ENCODE measurements at places on chromosomes 11 and 22.

DNA sequence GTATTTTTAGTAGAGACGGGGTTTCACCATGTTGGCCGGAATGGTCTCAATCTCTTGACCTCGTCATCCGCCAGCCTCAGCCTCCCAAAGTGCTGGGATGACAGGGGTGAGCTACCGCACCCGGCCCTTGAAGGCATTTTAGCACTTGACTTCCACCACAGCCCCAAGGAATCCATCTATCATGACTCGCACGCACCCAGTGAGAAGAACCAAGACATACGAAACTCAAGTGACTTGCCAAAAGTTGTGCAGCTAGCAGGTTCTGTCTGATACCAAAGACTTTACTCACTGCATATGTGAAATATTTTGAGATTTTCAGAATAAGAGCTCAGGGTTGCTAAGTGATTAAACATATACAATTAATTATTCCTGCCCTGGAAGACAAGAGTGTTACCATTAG lies 21.0 kb downstream of the FLI1 start:
- peak; percentile 86 for DNase-seq

GRCh38 chr11:13114566-13115379 lies 105.7 kb downstream of the RASSF10 start:
- DNase-seq, result no peak

DNA sequence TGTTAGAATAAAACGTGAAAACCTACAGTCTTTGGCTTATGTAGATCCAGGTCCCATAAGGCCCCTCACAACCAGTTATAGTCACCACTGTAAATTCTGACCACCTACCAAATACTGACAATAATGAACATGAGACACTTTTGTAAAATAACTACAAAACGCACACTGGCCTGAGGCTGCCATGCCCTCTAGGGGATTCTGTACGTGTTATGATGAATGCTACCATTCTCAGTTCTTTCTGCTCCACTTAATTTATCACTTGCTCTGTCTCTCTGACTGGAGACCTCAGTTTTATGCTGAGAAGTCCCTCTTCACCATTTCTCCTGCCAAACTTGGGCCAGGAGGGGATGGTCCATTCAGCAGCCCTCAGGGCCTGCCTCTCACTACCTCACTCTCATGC lies 18.7 kb upstream of the TMPRSS5 start:
- DNase-seq, result no peak

DNA sequence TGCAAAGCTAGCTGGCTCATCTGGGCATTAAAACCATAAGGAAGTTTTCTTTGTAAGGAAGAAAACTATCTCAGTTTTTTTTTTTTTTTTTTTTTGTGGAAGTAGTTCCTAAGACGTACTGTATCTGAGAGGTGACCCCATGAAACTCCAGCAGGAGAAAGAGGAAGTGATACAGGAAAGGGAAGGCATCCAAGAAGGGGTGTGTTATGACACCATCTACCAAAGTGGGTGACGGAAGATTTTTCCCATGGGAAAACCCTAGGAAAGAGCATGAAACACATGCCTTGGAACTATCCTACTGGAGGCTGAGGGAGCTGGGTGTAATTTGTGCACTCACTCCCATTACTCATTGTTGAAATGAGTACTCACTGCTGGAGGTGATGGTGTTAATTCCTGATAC lies 63.8 kb upstream of the ARHGAP20 start:
- DNase-seq, result no peak

GRCh38 chr11:82521427-82521826 lies 212.2 kb downstream of the FAM181B start:
- DNase-seq, result no peak

GRCh38 chr11:706957-707816 lies 1.2 kb downstream of the EPS8L2 start:
- DNase-seq, result peak; percentile 52

DNA sequence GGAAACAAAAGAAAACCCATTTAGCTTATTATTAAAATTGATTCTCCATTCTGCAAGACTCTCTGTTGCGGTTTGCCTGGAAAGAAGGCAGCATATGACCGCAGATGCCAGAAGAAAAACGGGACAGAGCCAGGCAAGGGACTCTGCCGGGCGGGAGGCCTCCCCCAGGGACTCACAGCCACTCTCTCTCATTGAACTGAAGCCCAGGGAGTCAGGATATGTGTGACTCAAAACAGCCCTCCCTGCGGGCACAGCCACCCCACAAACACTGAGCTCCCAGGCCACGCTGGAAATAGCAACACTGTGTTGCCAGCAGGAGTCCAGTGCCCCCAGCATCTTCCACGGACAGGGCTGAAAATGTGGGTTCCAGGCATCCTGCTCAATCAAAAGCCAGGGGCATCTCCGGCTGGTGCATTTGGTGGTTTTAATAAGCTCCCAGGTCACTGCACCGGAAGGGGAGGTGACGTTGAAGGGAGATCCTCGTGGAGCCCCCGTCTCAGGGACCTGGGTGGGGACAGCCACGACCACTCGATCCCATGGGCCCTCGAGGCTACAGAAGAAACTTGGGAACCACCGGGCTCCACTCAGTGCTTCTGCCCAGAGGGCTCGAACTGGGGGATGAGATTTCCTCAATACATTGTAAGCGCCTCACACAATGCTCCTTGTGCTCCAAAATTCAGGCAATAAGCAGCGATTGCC lies 624.5 kb downstream of the TBC1D22A start:
- DNase-seq, result no peak

DNA sequence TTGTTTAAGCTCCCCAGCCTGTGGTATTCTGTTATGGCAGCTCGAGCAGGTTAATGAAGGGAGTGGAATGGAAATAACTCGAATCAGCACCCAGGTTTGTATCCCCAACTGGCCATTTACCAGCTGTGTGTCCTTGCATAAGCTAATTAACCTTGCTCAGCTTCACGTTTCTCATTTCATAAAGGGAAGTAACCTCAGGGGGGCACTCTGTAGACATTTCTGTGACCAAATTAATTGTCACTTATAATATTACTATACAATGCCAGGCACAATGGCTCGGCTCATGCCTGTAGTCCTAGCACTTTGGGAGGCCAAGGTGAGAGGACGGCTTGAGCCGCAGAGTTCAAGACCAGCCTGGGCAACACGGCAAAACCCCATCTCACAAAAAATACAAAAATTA lies 13.8 kb downstream of the ADA2 start:
- DNase-seq, result no peak

- no peak for DNase-seq
Observed at GRCh38 chr11:65554842-65555430, 3.2 kb downstream of the LTBP3 start.
